ENCODE measurements at places on chromosomes 2 and 18.

GRCh38 chr18:65516209-65516608, 234.6 kb upstream of the CDH7 start:
- DNase-seq = no peak

DNA sequence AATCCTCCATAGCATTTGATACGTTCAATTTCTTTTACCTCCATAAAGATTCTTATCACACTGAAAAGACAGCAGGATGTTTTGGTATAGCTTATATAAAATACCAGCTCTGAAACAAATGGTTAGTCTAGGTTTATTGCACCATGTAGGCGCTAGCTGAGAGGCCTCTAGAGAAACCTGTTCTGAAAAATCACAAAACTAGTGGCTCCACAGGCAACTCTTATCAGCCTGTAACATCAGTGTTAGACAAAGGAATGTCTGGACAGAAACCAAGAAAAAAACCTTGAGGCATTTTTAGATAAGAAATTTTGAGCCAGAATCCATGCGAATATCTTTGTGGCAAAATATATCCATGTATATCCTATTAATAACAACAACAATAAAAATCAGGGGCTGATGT, 440.4 kb upstream of the MAP2 start:
- no peak for DNase-seq

DNA sequence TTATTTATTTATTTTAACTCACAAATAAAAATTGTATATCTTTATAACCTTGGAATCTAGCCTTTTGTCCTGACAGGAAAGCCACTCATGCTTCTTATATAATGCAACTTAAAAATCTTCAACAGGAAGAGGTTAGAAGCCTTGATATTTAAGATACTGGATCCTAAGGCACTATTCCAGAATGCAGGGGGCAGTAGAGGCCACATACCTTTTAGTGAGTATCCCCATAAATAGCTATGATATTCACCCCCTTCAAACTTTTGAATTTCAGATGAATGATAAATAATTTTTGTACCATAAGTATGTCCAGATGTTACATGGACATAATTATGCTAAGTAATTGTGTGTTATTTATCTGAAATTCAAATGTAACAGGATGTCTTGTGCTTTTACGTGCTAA, 592.7 kb upstream of the VRK2 start:
- no peak for DNase-seq

DNA sequence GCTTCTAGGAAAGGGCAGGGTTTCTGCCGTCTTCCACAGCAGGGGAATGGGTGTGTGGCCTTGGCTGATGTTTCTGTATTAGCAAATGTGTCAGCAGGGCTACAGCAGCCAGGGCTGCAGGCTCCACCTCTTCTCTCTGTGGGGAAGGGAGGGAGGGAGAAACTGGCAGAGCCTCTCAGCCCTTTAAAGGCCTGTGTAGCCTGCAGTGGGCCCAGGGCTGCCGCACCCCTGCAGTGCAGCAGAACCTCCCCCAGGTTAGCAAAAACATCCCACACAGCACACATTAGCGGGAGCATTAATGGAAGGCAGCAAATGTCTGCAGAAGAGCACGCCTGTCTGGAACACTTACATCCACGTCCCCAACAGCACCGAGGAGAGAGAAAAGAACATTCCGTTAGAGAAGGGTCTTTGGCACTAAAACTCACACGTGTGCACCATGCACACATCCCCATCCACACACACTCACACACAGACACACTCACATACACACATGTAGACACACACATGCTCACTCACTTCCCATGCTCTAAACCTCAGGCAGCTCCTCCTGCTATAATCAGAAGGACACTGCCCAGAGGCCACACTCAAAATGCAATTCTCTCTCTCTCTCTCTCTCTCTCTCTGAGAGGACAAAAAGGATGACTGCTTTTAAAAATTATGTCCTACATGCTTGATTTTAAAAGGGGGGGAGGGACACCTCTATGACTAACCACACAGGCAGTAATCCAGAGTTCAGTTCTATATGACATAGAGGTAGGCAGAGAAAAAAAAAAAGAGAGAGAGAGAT, 24.1 kb downstream of the MRPL35 start:
- no peak for DNase-seq

- no peak for DNase-seq
These were observed 19.1 kb downstream of the MAL start for GRCh38 chr2:95044601-95045000.

DNA sequence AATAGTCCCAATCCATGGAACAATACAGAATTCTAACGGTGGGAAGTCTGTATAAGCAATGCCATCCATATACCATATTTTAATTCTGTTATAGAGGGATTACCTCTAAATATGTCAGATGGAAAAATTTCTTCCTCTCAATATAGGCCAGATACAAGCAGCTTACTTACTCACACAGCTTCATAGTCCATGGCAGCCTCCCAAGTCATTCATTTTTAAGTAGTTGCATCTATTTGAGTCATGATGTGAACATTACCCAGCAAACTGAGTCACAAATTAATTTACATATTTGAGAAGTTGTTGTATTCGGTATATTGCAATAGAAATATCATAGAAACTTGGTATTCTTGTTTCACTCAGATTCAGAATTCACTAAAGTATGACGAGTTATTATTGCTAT, 20.3 kb downstream of the TBR1 start:
- no peak for DNase-seq

DNA sequence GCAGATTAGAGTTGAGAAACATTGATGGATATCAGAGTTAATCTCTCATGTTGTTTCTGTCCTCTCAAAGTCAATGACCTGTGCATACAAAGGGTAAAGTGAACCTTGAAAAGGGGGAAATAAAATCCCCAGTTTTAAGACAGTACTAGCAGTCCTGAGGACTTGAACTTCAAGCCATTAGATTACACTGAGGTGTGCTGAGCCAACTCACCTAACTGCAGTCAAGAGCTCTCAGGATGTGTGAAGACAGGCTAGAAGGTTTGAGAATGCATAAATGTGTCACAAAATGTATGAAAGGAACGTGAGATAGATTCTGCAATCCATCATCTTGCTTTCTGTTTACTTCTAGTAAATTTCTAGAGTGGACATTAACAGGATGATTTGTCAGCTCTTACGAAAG, 35.5 kb downstream of the DOCK10 start:
- DNase-seq = no peak

- DNase-seq = no peak
These were observed 79.3 kb upstream of the GLI2 start for GRCh38 chr2:120656273-120656950.

DNA sequence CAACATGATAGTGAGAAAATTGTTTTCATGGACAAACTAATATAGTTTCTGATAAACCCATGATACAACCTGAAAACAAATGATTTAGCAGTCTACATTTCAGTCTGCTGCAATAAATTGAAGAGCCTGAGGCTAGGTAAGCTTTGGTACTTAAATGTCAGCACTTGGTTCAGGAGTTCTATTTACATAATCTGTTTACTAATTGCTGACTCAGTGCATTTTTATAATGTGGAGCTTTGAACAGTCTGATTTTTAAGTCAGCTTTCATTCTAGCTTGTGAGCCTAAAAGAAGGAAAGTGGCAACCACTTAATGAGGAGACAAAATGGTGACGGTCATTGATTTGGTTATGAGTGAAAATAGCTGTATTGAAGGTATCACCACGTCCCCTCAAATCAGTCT, 488.6 kb downstream of the CPS1 start:
- DNase-seq = no peak
